ENCODE measurements at places on chromosomes 16 and 17. TPM values are rescaled to one million over a fixed set of nuclear protein-coding genes. Genes with fewer than 3 reads are reported as not detected.

GRCh38 chr17:77218902-77219301, 78.1 kb downstream of the SEC14L1 start:
- DNase-seq = no peak

DNA sequence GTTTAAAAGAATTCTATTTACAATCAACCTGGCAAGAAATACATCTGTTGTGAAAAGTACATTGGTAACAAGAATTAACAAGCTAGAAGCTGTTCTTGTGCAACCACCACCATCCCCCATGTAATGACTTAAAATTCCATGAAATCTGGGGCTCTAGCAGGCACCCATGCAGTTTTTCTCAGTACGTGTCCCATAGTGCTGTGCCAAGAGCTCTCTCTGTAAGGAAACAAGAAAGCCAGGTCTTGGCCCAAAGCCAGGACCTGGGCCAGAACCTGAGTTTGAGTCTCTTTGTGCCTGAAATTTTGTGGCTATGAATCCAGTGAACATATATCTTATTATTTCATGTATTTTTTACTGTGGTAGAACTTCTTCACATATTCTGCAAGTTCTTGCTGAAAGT, 46.6 kb downstream of the NUP93 start:
- no peak for DNase-seq

DNA sequence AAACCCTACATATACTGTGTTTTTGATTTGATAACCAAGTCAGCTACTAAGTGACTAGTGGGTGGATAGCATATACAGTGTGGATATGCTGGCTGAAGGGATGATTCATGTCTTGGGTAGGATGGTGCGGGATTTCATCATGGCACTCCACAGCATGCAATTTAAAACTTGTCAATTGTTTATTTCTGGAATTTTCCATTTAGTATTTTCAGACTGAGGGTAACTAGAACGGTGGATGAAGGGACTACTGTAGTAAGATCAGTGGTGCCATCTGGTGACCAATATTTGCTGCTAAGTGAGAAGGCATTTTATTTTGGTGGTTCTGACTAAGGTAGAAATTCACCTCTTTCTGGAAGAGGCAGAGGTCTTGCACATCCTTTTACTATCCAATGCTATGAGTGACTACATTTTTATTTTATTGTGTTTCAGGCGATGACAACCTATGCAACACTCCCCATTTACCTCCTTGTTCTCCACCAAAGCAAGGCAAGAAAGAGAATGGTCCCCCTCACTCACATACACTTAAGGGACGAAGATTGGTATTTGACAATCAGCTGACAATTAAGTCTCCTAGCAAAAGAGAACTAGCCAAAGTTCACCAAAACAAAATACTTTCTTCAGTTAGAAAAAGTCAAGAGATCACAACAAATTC, 3.1 kb downstream of the CDC6 start:
- DNase-seq = peak; percentile 88

DNA sequence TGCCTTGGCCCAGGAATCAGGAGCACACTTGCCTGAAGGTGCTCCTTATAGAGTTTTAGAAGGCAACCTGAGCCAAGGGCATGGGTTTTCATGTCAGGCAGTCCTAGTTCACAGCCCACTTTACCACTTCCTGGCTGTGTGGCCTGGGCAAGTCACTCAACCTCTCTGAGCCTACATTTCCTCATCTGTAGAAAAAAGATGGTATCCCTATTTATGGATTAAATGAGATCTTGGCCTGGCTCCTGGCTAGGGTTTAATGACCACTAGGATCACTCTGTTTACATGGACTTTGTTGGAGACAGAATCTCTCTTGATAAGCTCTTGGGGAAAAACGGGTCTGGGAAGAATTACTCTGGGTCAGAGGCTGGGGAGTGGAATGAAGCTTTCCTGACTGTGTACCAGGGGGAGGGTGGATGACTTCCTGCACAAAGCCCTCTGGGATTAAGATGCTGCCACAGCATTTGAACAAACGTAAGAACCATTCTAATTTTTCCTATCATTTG, 2.3 kb downstream of the MT2A start:
- DNase-seq = no peak

- DNase-seq = no peak
These were observed 60.6 kb downstream of the RPH3AL start for GRCh38 chr17:292016-292415.

GRCh38 chr17:55728833-55729232, 6.2 kb upstream of the TMEM100 start:
- DNase-seq = no peak

DNA sequence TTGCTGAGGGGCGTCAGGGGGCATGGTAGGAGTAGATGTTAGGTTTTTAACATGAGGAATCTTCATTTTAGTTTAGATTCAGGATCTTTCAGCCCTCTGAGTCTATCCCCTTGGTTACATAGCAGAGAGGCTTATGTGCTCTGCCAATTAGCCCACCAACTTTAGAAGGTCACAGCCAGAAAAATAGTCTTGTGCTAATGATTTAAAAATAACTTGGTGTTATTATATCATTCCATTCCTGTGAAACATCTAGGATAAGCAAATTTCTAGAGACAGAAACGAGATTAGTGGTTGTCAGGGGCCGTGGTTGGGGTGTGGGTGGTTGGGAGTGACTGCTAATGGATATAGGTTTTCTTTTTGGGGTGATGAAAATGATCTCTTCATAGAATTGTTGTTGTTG, 183.7 kb downstream of the SNX29 start:
- DNase-seq = no peak

- DNase-seq = no peak
These were observed 14.0 kb upstream of the IL27 start for GRCh38 chr16:28520672-28521071.

DNA sequence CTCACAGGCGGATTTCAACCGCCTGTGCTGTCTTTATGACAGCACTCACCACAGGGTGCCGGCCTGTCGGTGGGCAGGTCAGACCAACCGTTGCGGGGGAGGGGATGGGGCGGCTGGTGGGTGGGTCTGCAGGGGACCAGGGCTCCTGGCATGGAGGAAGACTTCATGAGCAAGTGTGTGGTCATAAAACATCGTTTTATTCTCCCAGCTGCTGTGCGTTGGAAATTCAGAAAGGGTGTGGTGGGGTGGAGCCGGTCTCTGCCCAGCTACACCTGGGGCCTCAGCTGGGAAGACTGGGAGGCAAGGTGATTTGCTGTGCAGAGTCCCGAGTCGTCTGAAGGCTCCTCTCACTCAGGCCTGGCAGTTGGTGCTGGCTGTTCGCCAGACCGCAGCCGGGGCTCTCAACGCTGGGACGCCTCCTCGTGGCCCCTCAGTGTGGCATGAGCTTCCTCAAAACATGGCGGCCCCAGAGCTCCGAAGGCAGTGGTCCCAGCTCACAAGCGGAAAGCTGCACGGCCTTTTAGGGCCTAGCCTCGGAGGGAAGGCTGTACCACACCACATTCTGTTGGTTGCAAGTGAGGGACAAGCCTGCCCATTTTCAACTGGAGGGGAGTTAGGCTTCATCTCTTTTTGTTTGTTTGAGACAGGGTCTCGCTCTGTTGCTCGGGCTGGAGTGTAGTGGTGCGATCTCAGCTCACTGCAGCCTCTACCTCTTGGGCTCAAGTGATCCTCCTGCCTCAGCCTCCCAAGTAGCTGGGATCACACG, 45.8 kb upstream of the GSE1 start:
- DNase-seq = no peak

GRCh38 chr16:85477801-85478363, 135.2 kb upstream of the GSE1 start:
- no peak for DNase-seq

- DNase-seq = no peak
These were observed 815.5 kb upstream of the RBFOX1 start for GRCh38 chr16:6517020-6517720.

GRCh38 chr17:42153919-42154742, 658 bp downstream of the RAB5C start:
- DNase-seq = no peak

- no peak for DNase-seq
These were observed 58.6 kb upstream of the DNAH9 start for GRCh38 chr17:11539637-11540036.

DNA sequence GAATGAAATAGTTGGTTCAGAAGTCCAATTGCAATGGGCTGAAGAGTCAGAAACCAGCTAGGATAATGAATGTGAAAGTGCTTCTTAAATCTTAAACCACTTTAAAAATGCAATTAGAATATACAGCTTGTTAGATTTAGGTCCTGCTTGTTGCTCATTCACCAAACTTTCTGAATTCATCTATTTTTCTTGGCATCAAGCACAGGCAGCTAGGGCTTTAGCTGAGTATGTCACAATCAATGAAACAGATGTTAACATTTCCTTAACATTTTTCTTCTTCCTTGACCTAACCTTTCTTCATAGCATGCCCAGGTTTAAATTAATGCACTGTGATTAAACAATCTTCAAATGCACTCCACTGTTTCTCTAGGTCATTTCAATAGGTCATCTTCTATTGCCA, 14.4 kb downstream of the KIF2B start:
- DNase-seq = no peak

CA10 gene
- 0.85 TPM for total RNA-seq

CCL4 gene
- total RNA-seq = not detected

GSDMA gene
- total RNA-seq = 0.67 TPM

KRTAP4-9 gene
- not detected for total RNA-seq

Data from mammary epithelial cell (primary cell).